ENCODE measurements at places on chromosomes 3 and 15.

GRCh38 chr3:66592016-66592761 lies 91.4 kb upstream of the LRIG1 start:
- no peak for DNase-seq

DNA sequence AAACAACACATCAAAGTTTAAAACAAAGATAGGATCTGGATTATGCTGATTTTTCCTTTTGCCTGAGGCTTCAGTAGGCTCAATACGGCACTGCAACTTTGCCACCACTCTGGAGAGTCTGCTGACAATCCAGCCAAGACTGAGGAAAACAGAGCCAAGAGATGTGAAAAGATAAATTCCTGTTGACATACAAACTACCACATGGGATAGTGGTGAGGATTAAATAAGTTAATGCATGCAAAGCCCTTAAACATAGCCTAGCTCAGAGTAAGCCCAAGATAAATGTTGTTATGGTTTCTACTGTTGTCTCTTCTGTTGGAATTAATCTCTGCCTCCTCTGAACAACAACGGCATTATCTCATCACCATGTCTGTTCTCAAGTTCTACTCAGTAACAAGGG lies 245.9 kb upstream of the LMCD1 start:
- DNase-seq = no peak

GRCh38 chr3:111667621-111668239 lies 72.6 kb upstream of the ZBED2 start:
- no peak for DNase-seq

DNA sequence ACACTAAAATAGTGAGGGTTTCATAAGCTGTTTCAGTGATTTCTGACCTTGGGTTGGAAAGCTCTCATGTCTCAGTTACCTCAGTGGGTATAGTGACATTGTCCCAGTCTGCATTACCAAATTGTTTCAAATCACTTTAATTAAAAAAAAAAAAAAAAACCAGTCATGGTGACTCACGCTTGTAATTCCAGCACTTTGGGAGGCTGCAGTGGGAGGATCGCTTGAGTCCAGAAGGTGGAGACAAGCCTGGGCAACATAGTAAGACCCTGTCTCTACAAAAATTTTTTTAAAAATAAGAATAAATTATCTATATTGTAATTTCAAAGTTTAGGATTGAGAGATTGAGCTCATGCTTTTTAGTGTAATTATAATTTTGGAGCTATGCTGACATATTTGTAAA lies 78.0 kb downstream of the MBNL1 start:
- no peak for DNase-seq

DNA sequence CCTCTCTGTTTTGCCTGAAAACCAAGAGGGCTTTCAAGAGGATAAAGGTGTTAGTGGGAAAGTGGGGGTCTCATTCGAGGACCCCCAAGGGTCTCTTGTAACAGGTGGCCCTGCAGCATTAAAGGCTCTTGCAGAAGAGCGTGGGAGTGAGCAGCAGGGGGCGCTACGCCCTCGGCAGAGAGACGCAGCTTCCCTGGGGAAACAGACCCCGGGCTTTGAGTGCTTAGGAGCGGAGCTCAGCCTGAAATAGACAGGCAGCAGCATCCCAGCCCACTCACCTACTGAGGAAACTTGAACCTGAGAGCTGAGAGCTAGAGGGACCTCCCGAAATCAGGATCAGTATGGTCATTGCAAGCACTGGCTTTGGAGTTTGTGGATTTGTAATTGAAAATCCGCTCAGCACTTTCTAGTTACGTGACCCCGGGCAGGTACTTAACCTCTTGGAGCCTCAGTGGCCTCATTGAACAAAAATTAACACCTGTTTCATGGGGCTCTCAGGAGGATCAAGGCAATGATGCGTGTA lies 25.7 kb downstream of the RPLP1 start:
- peak; percentile 66 for DNase-seq

- no peak for DNase-seq
Measured at GRCh38 chr3:48503401-48504050, 448 bp downstream of the SHISA5 start.

DNA sequence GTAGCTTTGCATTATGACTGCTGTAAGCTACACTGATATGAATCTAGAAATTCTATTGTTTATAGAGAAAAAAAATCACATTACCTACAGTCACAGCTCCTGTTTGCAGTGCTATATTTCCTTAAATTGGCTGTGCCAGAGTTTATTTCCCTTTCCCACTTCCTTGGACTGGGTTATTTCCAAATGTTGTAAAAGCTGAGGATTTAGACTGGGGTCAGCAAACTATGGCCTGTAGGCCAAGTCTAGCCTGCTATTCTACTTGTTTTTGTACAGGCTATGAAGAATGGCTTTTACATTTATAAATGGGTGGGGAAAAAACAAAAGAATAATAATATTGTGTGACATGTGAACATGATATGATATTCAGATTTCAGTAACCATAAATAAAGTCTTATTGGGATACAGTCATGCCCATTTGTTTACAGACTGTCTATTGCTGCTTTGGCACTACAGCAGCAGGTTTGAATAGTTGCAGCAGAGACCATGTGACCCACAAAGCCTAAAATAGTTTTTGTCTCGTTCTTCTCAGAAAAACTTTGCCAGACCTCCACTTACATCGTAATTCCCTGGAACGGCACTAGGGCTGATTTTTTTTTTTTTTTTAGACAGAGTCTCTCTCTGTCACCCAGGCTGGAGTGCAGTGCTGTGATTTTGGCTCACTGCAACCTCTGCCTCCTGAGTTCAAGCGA lies 7.8 kb downstream of the GLDN start:
- DNase-seq = no peak

DNA sequence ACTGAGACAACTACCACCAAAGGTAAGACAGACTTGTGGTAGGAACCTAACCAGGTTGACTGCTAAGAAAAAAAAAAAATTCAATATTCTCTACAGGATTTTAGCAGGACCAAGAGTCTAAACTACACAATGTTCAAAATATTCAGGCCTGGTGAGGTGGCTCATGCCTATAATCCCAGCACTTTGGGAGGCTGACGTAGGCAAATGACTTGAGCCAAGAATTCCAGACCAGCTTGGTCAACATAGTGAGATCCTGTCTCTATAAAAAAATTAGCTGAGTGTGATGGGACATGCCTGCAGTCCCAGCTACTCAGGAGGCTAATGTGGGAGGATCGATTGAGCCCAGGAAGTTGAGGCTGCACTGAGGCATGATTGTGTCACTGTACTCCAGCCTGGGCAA lies 341.6 kb upstream of the WNT5A start:
- DNase-seq = no peak

DNA sequence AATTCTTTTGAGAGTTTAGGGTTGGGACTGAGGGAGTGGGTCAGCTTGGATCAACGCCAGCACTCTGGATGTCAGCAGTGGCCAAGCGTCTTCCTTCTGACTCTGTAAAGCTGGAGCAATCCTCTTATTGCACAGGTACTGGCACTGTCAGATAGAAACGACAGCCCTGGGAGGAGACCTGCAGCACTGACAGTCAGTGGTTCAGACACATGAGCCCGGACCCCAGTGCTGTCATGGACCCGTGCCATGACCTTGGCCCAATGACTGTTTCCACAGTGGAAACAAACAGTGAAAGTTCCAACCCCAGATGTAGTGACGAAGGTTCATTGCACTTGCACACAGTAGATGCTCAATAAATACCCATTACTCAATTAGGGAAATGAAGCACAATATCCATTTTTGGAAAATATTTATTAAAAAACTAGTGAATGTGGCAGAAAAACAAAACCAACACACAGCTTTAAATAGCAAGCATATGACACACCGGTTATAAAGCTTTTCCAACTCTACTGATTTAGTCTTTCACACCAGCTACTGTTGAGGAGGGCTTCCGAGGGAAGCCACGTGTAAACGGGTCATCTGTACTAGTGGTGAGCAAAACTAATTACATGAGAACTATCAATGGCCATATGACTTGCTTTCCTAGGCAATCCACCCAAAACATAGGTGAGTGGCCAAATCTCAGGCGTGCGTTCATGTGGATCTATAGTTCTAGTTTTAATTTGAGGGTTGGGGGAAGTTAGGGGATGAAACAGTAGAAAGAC lies 22.1 kb downstream of the SIAH2 start:
- DNase-seq = no peak

DNA sequence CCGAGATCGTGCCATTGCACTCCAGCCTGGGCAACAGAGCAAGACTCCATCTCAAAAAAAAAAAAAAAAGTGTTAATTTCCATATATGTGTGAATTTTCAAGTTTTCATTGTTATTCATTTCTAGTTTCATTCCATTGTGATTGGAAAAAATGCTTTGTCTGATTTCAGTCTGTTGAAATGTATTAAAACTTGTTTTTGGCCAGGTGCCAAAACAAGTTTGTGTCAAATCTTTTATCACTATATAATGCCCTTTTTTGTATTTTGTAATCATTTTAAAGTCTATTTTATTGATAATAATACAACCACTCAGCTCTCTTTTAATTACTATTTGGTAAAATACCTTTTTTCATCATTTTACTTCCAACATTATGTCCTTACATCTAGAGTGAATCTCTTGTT lies 42.5 kb downstream of the TFRC start:
- DNase-seq = no peak

GRCh38 chr3:101074518-101074917 lies 81.3 kb upstream of the ABI3BP start:
- no peak for DNase-seq

DNA sequence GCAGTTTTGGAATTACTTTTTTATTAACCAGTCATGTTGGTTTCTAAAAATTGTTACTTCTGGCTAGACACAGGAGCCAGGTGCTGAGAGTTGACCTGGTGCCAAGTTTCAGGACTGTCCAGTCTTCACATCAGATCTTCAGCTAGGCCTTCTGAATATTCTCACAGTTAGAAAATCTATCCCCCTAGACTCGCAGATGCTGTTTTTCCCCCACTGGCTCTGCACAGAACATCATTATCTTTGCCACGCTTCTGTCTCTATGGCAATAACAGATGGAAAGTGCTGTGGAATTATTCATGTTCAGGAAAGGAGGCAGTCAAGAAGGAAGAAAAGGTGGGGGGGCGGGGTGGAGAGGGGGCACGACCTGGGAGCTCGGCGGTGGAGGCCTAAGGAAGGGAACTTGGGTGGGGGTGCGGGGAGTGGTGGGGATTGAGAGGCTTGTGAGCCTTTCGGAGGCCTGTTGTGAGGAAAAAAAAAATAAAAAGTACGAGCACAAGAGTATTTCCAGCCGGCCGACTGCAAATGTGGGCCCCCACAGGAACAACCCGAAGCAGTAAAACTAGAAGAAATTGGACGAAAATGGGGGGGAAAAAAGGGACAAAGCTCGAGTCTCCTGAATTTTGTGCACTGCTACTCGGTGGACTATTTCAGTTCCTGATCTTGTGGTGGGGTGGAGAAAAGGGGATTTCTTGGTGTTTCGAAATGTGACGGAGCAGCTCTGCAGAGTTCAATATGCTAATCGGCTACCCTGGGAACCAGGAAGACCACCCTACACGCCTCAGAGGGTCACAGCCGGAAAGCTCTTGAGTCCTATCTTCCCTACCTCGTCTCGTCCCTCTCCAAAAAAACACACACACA lies 1.5 kb upstream of the SKIL start:
- DNase-seq = no peak

- DNase-seq = no peak
Measured at GRCh38 chr15:74782259-74783071, 585 bp downstream of the CSK start.

DNA sequence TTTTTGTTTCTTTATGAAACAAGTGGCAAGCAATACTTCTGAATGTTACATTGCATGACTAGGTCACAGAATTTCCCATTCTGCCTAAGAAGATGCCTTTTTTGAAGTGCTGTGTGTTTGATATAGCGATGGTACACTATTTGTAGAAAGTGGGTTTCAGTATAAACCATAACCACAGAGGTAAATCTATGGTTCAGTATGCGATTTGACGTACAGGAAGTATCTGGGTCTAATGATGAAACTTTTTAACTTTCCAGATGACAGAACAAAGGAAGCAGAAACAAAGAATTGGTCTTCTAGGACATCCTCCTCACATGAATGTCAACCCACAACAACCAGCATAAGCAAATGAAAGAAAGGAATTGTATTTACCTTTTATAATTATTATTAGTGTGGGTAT lies 133.4 kb upstream of the BHLHE40 start:
- no peak for DNase-seq

DNA sequence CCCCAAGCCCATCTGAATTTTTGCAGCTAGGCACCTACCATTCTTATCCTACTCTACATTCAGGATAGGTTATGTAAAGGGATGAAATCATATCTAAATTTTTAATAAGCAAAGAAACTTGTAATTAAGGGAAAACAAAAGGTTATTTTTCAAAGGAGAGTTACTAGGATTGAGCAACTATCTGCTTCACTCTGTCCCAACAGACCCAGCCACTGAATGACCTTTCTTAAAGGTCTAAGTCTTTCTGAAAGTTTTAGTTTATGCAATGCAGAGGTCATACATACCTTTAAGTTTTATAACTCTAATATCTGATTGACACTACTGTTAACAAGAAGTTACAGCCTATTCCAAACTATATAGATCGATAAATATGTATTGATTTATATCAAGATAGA lies 209.2 kb upstream of the CTNNB1 start:
- no peak for DNase-seq
